Frontal cortex (tissue), 4 donors: ENCODE measurements at places on chromosomes 5 and 9.

GRCh38 chr5:14872070-14872989, 752 bp upstream of the ANKH start:
- DNase-seq, result peak; percentile 56

- no peak for DNase-seq
These were observed 273.4 kb upstream of the ISL1 start for GRCh38 chr5:51109786-51110410.

GRCh38 chr9:36625006-36625615, 52.4 kb downstream of the MELK start:
- DNase-seq, result peak; percentile 38

DNA sequence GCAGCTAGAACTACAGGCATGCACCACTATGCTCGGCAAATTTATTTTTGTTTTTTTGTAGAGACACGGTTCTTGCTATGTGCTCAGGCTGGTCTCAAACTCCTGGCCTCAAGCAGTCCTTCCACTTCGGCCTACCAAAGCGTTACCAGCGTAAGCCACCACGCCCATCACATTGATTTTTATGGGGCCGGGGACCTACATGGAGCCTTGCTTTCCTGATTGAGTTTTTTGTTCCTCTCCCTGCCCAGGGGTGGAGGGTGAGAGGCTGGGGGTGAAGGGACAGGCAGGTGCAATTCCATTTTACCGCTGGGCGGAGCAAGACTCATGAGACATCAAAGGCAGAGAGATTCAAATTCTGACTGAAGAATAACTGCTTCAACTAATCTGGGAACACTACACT, 1.9 kb downstream of the ALDH1B1 start:
- DNase-seq, result no peak

GRCh38 chr5:6705959-6706358, 7.3 kb upstream of the TENT4A start:
- no peak for DNase-seq

- DNase-seq, result no peak
These were observed 226.3 kb upstream of the ZNF608 start for GRCh38 chr5:124972703-124973102.

DNA sequence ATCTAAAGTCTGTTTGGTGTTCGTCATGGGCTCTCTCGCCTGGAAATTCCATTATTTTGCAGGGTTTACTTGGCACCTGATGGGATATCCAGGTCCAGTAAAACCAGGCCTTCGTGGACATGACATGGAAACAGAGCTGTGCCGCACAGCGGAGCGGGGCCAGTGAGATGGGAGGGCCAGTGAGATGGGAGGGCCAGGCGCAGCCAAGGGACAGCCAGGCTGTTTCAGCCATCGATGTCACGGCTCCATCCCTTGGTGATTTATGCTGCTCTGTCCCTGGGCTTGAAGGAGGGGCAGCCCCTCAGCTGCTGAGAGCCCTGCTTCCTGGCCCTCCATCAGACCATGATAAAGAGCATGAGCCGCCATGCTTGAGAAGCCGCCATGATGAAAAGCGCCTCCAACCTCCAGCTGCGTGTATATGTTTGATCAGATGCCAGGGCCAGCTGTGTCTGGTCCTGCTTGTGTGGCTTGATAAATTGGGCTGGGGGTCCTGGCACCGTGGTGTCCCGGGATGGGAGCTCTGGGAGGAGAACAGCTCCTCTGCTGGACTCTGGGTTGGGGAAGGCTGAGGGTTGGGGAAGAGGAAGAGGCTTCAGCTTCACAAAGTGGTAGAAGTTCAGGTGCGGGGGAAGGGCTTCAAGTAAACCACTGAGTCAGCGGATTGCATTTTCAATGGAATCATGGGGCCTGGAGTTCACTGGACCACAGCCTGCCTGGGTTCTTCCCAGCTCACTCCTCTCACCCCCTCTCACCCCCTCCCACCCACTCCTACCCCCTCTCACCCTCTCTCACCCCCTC, 6.1 kb upstream of the COL5A1 start:
- no peak for DNase-seq

GRCh38 chr9:114051706-114052105, 26.4 kb downstream of the AMBP start:
- DNase-seq, result no peak

- no peak for DNase-seq
These were observed 175.6 kb upstream of the COX7C start for GRCh38 chr5:86442036-86442745.

- no peak for DNase-seq
These were observed 61.4 kb downstream of the C5orf15 start for GRCh38 chr5:133907075-133907474.

- DNase-seq, result no peak
These were observed 2.3 kb downstream of the TUT7 start for GRCh38 chr9:86351880-86352279.

DNA sequence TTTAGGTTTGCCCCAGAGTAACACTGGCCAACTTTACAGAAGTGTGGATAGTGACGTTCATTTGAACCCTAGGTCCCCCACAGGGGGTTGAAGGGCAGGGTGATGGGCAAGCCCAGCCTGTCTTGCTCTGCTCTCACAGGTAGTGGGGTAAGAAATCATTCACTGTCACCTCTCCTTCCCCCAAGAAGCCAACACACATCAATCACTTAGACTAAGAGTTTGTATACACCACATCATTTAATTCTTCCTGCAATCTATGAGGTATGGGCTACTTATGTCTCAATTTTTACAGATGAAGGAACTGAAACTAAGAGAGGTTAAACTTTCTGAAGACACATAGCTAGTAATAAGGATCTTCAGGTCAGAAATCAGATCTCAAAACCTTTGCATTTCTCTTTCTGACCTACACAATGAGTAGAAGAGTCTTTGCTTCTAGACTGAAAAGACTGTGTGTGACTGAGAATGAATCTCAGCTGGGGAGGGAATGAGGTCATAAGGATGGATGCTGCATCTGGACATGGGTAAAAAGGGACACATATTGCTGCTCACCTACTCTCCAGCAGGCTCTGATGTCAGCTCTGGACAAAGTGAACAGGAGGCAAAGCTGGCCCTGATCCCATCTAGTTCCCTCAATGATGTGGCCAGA, 81.0 kb upstream of the EQTN start:
- DNase-seq, result no peak

DNA sequence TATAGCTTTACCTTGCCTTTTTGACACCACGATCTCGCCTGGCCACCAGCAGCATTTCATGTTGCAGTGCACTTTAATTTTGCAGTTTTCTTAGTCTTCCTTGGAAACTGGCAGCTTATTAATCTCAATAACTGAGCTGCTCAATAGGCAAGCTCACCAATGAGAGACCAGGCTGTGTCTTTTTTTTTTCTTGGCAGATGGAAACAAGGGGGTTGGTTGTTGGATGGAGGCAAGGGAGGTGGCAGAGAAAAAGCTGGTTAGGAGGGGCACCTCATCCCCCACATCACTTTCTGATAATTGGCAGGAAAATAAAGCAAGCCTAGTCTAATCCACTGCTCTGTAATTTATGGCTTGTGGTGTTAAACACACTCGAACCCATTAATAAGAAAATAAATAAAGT, 324.5 kb upstream of the WWC1 start:
- DNase-seq, result no peak

- DNase-seq, result no peak
These were observed 114.7 kb upstream of the CXCL14 start for GRCh38 chr5:135693371-135693955.

GRCh38 chr5:124372457-124372856, 374.0 kb downstream of the ZNF608 start:
- DNase-seq, result no peak

GRCh38 chr5:68375540-68375939, 160.0 kb downstream of the PIK3R1 start:
- no peak for DNase-seq

- DNase-seq, result no peak
These were observed 22.1 kb upstream of the FRMD3 start for GRCh38 chr9:83560169-83560826.

GRCh38 chr5:125847561-125847960, 575.6 kb upstream of the GRAMD2B start:
- DNase-seq, result no peak

GRCh38 chr5:178429491-178430185, 160.6 kb downstream of the COL23A1 start:
- DNase-seq, result no peak

- DNase-seq, result peak; percentile 49
These were observed 759.5 kb downstream of the TAF11L14 start for GRCh38 chr5:18393565-18394442.

DNA sequence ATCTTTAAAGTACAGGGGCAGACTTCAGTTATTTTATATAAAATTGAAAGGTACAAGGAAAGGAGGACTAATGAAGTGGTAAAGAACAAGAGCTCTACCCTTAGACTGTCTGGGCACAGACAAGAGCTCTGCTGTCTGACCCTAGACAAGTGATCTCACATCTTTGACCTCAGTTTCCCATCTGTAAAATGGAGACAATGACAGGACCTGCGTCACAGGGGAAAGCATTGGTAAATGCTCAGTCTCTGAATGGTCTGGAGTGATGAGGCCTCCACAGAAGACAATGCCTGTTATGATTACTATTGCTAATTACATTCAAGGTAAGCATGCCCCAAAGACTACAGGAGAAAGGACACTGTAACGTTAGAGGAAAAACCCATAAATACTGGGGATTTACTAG, 37.5 kb downstream of the ANKH start:
- no peak for DNase-seq

DNA sequence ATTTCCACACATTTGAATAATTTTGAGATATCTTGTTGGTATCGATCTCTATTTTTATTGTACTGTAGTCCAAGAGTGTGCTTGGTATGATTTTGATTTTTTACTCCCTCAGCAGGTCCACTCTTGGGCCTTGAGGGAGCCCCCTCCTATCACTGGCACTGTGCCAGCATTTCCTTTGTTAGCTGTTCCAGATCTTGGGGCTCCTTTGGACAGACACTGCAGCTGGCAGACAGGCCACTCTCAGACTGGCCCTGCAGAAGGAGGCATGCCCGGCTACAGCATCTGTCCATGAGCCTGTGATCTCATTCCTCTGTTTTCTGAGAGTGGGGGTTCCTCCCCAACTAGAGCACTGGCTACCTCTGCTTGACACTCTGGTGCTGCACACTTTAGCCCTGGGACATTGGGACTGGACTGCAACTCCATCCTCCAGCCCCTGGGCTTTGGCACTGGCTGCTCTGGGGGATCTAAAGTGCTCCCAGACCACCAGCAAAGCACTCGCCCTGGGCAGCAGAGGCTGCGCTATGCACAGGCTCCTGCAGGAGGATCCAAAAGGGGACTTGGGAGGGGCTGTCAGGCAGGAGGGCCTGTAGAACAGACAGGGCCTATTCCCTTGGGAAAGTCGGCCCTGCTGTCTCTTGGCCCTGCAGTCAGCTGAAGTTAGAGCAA, 271.3 kb upstream of the DMAC1 start:
- DNase-seq, result no peak

DNA sequence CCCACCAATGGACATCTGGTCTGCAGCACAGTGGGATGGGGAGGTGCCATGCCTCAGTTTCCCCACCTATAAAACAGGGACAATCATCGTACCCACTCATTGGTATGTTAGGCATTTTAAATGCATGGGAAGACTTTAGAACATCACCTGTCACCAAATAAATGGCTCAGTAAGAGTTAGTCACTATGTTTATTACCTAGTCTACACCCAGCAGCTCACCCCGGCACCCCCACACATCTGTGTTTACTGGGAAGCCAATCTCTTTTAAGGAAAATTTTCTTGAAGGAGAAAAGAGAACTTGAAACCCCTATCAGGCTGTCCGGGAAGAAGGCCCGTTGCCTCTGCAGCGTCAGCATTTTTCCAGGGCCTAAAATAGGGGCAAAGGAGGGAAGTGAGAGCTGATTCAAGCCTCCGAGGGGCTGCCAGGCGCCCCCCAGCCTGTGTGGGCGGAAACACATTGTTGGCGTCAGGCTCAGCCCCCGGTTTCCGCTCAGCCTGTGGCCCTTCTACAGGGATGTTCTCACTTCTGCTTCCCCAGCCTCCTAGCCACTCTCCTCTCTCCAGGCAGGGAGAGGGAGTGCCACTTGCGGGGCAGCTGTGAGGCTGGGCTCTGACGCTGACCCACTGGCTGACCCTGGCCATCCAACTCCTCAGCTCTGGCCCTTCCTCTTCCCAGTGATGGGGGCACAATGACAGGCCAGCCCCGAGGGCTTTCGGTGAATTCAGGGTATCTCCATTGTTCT, 4.6 kb downstream of the CSF1R start:
- peak; percentile 30 for DNase-seq

DNA sequence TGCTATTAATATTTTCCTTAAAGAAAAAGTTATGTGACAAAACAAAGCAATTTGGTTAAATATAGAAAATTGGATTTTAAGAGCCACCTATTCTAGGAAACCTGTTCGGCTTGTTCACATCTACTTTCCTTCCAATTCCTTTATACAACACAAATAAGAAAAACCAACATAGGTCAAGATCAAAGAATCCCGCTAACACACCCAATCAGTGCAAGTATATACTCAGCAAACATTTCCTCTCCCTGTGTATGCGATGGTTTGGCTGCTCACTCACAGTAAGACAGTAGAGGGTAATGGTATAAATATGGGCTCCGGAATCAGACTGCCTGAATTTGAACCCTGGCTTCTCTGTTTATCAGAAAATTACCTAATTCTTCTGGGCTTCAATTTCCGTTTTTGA, 757.5 kb upstream of the ZNF608 start:
- DNase-seq, result no peak

GRCh38 chr5:9094582-9094981, 451.3 kb downstream of the SEMA5A start:
- no peak for DNase-seq

DNA sequence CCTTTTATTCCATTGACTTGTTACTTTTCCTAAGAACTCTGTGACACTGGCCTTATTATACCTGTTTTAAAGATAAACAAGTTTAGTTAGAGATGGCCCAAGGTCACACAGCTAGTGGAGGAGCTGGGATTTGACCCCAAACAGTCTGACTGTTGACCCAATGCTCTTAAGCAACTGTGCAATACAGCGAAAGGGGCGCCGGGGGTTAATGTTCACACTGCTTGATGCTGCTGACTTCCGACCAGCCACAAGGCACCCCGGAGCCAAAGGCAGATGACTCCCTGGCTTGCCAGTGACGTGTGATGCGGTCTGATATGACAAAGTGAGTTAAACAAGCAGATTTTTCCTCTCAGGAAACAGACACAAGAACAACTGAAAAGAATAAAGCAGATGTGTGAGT, 23.9 kb downstream of the PIK3R1 start:
- DNase-seq, result no peak

DNA sequence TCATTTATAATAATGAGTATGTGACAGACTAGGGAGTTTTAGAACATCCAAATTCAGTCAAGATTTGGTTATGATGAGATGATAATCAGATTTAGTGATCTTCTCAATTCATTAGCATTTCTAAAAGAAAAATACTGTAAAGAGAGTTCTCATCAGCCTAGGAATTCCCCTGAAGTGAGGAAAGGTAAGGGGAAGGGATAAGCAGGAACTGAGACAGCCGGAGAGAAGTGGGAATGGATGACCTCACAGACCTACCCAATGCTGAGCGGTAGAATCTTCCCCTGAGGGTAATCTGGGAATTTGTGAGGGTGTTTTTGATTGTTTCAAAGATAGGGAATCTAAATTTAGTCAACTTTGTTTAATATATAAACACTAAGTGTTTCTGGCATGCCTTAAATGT, 16.7 kb upstream of the GPBP1 start:
- no peak for DNase-seq

GRCh38 chr5:112732131-112732530, 5.6 kb upstream of the APC start:
- no peak for DNase-seq
